Activated CD4-positive, alpha-beta T cell treated with anti-CD3 and anti-CD28 coated beads for 1 hour (primary cell): ENCODE measurements at places on chromosomes 13 and 19.

DNA sequence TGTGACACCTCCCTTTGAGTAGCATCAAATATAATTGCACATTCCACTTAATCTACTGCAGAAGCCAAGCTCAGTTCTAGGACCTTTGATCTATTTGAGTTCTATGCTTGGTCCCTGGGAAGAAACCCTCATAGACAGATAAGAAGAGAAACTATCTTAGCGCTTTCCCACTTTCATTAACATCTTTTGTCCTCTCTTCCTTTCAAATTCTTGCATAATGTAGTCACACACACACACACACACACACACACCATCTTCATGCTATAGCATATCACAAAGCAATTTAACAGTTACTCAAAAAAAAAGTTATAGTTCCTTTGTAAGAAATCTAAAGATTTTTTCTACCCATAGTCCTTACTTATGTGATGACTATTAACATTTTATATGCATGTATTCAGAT is 735.9 kb upstream of the PCDH9 start:
- DNase-seq, result no peak

DNA sequence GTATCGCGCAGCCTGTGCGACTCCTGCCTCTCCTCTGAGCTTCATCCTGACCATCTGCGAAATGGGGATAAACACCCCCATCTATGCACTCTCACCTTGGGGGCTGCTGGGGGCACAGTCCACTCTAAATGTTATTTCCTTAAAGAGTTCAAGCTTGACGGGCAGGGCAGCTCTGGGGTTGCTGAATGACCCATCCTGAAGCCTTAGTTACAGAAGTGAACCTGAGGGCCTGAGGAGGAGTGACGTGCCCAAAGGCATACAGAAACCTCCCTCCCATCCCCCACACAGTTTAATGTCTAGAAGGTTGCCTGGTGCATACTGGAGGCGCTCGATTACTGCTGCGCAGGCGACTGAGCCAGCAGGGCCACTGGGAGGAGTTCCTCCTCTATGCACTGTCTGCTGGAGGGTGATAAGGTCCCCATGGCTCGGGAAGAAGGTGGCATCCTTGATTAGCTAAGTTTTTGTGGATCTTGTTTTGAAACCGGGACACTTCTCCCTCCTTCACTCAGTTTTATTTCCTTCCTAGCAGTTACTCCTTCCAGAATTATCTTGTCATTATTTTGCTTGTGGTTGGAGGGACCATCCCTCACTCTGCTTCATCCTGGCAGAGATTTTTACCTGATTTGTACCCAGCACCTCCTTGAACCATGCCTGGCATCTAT is 572 bp upstream of the FKBP8 start:
- DNase-seq, result peak; percentile 47

- DNase-seq, result no peak
Measured at GRCh38 chr19:18214779-18215433, 11.1 kb upstream of the RAB3A start.

DNA sequence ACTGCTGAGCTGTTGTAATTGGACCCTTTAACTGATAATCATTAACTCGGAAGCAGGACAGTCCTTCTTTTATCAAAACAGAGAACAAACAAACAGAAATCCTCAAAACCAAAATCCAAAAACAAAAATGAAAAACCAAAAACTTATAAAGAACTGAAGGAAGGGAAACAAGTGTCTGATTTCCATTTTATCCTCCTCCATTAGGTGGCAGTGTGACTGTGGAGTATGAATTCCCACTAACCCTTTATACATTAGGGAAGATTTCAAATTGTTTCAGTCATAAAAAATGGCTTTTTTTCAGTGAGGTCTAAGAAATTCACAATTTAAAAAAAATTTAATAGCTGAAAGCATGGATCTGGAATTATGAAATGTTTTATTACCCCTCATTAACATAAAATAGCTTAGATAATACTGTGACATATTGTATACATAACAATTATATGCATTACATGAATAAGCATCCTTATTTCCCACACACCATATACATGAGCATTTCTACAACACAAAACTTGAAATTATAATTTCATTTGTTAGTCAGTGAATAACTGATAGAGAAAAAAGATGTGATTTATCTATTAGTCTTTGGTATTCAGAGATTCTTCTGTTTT is 1074.3 kb upstream of the PCDH9 start:
- DNase-seq, result no peak

DNA sequence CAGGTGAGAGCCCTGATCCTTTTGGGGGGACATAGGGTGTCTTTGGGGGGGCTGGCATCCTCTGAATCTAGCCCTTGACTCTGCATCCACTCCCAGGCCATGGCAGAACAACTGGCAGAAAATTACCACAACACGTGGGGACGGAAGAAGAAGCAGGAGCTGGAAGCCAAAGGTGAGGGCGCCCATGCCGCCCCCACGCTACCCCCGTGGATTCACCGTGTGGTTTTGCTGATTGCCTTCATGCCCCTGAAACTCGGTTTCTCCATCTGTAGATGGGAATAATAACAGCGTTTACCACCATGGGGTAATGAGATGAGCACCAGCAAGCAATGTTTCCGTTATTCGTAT is 72.9 kb downstream of the RYR1 start:
- no peak for DNase-seq

DNA sequence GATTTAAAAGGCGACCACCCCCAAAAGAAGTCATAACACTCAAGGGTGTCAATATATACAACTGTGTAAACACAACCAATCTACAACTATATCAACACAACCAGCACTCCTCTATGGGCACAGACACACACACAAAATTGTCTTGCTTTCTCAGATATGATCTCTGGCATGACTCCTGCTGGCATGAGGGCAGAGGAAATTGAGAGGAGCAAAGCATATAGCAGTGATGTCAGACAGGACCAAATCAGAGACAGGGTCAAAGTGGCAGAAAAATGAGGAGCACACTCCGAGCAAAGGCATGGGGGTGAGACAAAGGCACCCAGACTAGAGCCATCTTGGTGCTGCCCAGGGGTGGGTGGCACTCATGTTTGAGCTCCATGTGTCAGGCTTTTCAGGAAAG is 9.6 kb downstream of the IRGQ start:
- DNase-seq, result no peak

DNA sequence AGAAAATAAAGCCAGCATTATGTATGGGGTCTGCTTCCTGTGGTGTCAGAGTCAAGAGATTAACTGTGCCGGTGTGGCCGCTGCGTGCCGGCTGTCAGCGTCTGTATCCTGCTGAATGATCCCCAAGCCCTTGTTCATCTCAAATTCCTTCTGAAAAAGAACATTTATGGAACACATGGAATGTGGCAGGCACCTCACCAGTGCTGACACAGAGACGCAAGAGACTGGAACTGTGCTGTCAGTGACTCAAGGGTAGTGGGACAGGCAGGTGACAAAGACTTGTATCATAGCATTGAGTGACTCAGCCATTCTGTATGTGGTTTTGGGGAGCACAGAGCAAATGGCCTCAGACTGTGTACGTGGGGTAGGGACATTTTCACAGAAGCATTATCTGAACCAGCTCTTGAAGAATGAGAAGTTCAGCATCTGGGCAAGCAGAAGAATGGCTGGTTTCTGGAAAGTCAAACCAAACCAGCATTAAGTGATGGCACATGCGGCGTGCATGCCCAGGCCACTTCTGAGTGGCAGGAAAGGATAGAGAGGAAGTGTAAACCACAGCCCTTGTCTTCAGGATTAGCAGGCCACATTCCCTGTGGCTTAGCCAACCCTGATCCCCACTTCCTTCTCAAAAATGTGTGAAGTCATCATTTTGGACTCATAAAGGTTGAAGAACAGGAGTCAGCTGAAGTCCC is 54.0 kb upstream of the IRS2 start:
- DNase-seq, result no peak

DNA sequence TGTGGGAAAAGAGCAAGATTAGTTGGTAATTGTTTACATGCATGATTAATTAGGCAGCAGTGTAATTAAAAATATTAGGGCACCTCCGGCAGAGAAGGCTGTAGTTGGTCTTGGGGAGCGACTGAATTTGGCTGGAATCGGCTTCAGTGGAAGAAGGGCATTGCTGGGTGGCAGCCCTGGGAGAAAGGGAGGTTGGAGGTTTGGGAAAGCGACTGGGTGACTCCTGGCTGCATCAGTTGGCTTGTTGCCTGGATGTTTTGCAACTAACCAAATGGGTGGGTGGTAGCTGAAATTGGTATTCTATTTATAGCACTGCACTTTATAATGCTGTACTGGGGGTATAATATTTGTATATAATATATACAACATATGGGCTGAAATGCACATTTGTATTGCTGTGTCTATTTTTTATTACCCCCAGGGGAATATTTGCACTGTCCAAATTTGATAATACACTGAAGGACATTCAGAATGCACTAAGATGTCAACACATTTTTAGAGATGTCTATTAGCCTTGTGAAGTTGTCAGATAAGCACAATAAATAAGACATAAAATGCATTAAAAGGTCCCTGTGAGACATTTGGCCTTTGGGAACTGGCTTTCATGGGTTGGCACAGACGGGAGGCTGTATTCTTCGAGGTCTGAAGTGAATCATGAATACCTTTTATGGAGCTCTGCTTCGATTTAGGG is 1.7 kb downstream of the B3GLCT start:
- DNase-seq, result no peak

DNA sequence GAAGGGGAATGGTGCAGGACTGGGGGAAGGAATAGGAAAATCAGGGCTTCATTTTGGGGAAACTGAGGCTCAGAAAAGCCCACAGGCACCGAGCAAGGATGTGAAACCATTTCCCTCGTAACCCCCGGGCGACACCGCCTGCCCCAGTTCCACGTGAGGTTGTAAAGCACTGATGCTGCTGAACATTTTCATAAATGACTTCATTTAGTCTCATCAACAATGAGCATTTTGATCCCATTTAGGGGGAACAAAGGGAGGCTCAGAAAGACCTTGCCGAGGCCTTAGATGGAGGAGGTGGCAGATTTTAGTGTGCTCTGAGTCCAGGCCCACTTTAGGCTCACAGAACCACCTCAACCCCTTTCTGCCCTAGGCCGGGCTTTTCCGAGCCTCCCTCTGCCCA is 20.5 kb upstream of the FBXO27 start:
- DNase-seq, result no peak

DNA sequence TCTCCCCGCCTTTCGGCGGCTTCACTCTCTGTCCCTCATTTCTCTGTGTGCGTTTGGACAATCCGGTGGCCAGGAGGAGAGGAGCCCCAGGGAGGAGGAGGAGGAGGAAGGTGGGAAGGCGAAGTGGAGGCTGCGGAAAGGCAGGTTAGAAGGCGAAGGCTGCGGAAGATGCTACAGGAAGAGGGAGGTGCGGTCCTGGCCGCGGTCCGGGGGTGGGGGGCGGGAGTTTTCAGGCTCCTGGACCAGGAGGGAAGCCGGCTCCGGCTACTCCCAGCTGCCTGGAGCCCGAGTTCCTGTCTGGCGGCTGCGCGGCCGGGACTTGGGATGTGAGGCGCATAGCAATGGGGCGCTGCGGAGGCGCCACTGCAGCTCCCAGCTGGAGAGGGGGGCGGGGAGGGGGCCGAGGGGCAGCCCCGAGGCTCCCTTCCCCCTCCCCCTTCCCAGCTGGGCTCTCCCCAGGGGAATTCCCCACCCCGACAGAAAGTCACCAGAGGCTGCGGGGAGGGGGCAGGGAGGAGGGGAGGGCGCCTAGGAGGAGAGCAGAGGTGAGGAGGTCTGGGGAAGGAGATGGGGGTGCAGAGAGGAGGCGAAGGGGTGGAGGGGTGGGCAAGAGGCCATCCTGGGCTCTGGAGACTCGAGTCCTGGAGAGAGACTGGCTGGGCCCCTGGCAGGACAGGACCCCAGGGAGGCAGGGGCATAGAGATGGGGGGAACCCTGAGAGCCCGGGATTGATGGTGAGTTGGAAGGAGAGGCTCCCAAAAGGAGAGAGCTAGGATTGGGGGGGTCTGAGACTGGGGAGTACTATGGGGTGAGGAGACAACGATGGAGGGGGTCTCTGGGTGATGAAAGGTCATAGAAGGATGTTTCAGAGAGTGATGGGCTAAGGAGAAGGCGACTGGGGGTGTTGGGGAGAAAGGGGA is 2.0 kb downstream of the LRRC4B start:
- DNase-seq, result no peak

- DNase-seq, result no peak
Measured at GRCh38 chr19:4390567-4391305, 9.6 kb downstream of the SH3GL1 start.

DNA sequence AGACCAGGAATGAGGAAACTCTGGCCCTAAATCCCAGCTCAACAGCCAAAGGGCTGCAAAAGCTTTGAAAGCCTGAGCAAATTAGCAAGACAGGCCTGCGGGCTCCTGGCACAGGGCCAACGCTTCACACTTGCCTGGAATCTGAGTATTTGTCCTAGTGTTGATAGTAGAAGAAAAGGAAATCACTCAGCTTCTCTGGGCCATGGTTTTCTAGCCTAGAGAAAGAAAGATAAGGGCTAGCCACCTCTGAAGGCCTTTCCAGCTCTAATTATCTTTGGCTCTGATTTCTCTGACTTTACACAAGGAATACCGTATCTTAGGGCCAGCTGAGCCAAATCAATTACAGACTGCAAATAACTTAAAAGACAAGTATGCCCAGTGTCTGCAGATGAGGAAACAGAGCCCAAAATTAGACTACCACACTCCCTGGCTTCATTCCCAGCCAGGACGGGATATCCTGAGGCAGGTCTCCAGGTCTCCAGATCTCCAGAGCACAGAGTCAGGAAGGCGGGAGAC is 69.6 kb downstream of the STK24 start:
- no peak for DNase-seq

DNA sequence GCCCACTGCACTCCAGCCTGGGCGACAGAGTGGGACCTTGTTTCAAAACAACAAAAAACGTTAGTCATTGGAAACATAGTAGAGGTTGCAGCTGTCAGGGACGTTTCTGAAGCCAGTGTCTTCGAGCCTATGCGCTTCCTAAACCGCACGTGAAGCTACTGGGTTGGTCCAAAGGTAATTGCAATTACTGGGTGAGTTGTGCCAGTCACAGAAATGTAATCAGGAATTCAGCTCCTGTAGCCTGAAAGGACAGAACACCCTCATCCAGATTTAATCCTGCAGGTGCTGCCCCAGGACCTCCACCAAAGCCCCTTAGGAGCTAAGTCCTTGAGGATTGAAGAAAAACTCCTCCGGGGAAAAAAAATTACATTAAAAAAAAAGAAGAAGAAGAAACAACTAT is 2.4 kb upstream of the RHPN2 start:
- no peak for DNase-seq

GRCh38 chr13:40479196-40479845 is 187.1 kb downstream of the FOXO1 start:
- DNase-seq, result no peak

DNA sequence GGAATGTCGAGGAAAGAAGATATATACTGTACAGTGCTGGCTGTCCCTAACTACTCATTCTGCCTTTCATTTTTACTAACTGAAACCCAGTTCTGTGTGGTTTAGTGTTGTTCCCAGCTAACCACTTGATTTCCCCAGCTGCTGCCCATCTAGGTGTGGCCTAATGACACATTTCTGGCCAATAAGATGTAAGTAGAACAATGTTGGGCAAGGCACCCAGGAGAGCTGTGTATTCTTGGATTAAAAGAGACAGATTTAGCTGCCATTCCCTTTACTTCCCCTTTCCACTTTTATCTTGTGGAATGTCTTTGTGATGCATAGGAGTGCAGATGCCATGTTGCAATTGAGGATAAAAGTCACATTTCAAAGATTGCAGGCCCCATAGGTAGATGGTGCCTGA is 28.3 kb upstream of the PCDH9 start:
- DNase-seq, result no peak
